ENCODE measurements at places on chromosomes 7 and 10. TPM values are rescaled to one million over a fixed set of nuclear protein-coding genes. Genes with fewer than 3 reads are reported as not detected.

The DPP6 gene
- 4.3 TPM for polyA plus RNA-seq

GRCh38 chr7:98168904-98169621 is 42.2 kb upstream of the BHLHA15 start:
- no peaks in the 10 kb centered on the region for H3K4me1 ChIP-seq
- no peak for DNase-seq
- no peak overlapping the region for H3K27ac ChIP-seq
- no peaks in the 10 kb centered on the region for H3K36me3 ChIP-seq
- H3K27me3 ChIP-seq = no peaks in the 10 kb centered on the region
- no peak overlapping the region for H3K4me3 ChIP-seq

DNA sequence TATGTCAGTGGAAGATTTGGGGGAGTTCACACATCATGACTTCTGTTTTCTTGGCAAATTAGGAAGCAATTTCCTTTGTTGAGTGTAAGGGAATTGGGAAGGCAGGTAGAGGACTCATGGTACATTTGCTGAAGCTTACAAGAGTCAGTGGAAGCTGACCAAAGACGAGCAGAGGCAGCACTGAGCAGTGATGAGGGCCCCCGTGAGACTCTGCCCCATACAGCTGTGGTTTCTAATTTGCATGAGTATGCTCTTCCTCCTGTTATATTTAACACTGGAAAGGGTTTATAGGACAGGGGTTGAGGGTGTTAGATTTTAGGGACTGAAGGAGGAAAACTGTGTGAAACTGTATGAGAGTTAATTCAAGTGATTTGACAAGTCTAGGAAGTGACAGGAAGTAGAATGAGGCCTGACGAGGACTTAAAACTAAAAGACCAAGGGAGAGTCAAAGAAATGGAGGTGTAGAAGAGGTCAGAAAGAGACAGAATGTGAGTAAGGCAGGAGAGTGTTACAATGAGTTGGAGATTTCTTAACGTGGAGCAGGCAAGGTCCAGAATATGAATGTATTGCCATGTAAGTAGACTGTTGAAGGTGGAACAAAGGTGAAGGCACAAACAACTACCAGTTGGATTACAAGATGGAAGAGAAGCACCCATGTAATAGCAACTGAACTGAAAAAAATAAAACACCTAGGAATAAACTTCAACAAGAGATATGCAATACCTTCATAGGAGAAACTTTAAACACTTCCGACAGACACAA is 23.5 kb upstream of the MRPS17 start:
- peaks cover under 1% of the 10 kb centered on the region for H3K36me3 ChIP-seq
- no peak for DNase-seq
- H3K27ac ChIP-seq = no peak overlapping the region
- no peak overlapping the region for H3K4me3 ChIP-seq
- no peaks in the 10 kb centered on the region for H3K4me1 ChIP-seq

The UCMA gene
- polyA plus RNA-seq = 1.2 TPM

The ZNF425 gene
- polyA plus RNA-seq = 3.4 TPM

GRCh38 chr10:100945754-100946153 is 23.6 kb upstream of the SEMA4G start:
- H3K4me1 ChIP-seq = no peaks in the 10 kb centered on the region
- peaks cover 3% of the 10 kb centered on the region for H3K36me3 ChIP-seq
- H3K4me3 ChIP-seq = no peak overlapping the region
- no peak for DNase-seq

DNA sequence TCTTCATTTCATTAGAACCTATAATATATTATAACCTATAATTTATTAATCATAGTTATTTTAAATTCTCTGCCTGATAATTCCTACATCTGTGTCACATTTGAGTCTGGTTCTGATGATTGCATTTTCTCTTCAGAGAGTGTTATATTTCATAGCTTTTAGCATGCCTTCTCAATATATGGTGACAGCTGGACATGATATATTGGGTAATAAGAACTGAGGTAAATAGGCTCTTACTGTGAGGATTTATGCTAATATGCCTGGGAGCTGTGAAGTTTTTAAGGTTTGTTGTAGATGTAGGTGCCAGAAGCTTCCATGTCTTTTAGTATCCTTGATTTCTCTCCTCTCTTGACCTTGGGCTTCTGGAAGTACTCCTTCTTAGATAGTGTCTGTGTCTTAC is 325.9 kb upstream of the SEMA3D start:
- H3K4me3 ChIP-seq = no peak overlapping the region
- no peak for DNase-seq
- H3K27me3 ChIP-seq = no peaks in the 10 kb centered on the region
- H3K4me1 ChIP-seq = no peaks in the 10 kb centered on the region
- no peak overlapping the region for H3K27ac ChIP-seq

DNA sequence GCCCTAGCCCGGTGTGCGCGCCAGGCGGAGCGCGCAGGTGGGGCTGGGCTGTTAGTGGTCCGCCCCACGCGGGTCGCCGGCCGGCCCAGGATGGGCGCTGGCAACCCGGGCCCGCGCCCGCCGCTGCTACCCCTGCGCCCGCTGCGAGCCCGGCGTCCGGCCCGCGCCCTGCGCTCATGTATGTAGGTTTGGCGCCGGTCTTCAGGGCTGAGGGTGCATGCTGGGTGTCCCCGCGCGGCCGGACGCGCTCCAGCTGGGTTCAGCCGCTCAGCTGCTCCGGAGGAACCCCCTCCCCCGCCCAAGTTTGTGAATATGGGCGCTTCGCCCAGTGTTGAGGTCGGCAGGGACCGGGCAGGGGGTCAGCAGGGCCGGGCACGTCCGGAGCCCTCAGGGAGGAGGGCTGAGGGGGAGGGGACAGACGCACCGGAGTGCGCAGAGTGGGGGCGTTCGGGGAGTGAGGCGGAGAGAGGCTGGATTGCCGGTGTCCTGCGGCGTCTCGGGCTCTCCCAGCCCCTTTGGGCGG is 559 bp downstream of the VWC2 start:
- DNase-seq = no peak
- H3K36me3 ChIP-seq = no peaks in the 10 kb centered on the region
- no peaks in the 10 kb centered on the region for H3K4me1 ChIP-seq
- H3K27me3 ChIP-seq = peaks cover 53% of the 10 kb centered on the region

All from H1 (cell line).